ENCODE measurements at places on chromosomes 12 and 14.

GRCh38 chr14:68658943-68659931 is 133.6 kb downstream of the ZFP36L1 start:
- no peak for DNase-seq

DNA sequence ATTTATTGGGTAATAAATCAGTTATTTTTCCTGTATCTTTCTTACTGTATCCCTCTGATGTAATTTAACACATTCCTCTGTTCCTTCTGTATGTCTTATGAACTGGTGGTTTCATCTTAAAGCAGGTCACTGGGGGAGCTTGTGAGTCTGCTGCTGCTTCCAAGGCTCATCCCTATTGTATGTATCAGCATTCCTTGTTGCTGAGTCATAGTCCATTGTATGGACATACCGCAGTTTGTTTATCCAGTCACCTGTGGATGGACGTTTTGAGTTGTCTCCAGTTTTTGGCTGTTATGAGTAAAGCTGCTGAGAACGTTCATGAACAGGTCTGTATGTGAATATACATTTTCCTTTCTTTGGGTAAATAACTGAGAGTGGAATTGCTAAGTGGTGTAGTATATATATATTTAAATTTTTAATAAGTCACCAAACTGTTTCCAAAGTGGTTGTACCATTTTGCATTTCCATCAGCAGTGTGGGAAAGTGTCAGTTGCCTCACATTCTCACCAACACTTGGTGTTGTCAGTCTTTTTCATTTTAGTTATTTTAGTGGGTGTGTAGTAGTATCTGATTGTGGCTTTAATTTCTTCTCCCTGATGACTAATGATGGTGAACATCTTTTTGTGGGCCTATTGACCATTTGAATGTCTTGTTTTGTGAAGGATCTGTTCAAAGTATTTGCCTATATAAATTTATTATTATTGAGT is 82.7 kb downstream of the BEGAIN start:
- no peak for DNase-seq

DNA sequence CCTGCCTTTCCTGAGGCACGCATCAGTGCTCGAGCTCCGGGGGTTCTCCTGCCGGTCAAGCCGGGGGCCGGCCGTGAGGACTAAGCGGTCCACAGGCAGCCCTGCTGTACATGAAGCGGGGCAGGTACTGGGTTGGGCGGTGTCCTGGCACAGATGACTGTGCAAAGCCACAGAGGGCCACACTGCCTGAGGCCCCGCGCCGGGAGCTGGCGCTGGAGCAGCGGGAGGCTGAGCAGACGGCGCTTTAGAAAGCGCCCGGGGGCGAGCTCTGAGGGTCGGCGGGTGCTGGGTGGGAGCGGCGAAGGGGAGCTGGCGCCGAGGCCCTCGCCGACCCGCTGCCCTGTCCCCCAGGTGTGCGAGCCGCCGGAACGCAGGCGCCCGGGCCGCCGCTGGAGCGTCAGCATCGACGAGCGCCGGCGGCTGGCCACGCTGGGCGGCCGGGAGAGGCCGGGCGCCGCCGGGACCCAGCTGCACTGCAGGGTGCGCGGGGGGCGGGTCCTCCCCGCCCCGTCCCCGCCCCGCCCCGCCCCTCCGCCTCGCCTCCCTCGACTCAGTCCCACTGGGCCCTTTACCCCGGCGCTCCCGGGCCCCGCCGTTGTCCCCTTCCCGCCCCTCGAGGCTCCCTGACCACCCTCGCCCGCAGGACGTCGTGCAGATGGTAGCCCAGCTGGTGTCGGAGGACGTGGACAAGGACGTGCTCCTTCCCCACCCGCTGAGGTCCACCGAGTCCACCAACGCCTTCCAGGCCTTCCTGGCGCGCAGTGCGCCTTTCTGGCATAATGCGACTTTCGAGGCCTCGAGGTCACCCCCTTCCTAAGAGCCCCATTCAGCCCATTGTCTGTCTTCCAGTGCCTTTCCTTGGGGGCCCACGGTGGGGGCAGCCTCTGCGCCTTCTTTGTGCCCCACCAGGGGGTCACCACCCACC is 8.3 kb upstream of the MTA1 start:
- DNase-seq = peak; percentile 77

DNA sequence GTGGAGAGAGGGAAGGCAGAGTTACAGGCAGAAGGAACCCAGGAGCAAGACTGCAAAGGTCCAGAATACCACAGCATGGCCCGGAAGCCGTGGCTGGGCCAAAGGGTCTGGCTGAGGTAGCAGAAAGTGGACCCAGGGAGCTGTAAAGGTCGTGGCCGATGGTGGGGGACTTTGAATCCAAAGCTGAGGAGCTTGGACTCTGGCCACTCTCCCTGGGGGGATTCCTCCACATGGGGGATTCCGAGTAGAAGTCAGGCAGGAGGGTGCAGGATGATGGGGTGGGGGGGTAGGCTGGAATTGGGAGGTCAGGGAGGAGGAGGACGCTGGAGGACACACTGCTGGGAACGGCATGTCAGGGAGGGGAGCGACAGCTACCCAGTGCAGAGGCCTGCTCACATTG is 125.2 kb downstream of the GCH1 start:
- no peak for DNase-seq

DNA sequence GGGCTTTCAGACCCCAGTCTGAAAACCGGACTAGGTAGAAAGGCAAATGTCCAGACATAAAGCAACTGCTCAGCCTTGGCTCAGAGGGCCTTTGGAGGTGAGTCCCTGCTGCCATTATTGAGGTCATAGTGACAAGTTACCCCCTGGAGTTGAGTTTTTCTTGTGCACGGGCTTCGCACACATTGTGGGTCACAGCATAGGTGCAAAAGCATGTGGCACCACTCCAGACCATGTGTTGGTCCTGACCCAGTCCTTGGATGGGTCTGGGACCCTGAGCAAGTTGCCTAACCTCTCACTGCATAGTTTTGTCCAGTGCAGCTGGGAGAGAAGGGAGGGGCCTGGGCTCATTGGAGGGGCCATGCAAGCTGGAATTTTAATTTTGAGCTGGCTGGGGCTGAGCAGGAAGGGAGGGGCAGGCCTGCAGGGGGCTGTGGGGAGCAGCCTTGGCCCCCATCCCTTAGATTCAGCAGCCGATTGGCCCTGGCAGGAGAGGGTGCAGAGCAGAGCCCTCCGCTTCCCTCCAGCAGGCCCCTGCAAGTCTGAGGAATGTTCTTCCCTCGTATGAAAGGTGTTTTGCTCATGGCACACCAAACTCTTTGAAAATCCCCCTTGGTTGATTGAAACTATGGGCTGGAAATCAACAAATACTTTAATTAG is 4.2 kb upstream of the KRT5 start:
- no peak for DNase-seq

- DNase-seq = peak; percentile 65
These were observed 61.5 kb upstream of the PTGR2 start for GRCh38 chr14:73789989-73790581.

GRCh38 chr12:9039397-9039977 is 50.1 kb downstream of the KLRG1 start:
- DNase-seq = peak; percentile 75

DNA sequence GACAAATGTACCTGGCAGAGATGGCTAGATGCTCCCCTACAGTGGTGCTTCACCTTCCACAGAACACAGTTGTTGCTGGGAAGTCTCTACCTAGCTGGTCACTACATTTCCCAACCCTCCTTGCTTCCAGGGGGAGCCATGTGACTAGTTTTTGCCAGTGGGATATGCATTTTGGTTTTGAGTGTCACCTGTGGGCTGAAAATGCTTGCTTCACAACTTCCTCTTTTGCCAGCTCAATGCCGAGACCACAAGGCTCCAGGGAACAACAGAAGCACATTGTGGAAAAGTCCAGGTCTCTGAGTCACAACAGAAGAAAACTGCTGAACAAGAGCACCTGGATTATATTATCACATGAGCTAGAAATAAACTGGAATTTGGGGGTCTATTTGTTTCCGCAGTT is 48.5 kb upstream of the ARHGAP5 start:
- no peak for DNase-seq

Data from hepatocyte (in vitro differentiated cells).